ENCODE measurements at places on chromosomes 7 and 10.

DNA sequence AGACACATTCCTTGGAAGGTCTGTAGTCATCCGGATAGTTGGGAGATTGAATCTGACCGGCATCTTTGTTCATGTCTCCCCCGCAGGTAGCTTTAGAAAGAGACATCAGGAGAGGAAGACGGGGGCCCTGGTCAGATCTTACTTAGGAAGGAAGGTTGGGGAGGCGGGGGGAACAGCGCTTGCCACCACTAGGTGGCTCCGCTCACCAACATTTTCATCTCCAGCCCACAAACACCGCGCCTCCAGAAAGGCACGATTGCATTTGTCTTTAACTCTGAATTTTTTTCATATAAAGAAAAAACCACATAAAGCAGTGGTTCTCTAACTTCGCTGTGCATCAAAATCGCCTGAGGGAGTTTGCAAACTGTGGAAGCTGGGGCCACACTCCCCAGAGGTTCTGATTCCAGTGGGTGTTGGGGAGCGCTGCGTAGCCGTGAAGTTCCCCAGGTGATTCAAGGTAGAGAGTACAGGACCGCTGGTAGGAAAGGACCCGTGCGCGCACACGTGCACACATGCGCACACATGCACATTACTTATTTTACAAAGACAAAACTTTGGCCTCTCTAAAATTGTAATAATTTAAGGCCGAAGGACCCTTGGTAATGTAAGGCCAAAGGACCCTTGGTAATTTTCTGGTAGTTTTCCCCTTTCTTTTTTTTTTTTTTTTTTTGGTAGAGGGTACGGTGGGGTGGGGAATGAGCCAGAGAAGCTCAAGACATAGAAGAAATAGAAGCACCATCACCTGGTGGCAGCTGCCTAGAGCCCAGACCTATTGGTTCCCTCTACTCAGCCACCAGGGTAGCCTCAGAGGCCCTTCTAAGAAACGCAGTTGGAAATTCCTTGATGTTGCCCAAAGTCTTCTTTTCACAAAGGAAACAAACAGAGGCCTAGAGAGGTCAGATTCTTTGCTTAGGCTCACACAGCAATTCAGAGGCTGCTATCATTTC, 37.4 kb upstream of the OPALIN start:
- peak; percentile 86 for DNase-seq

GRCh38 chr10:118032564-118032963, 14.2 kb downstream of the RAB11FIP2 start:
- no peak for DNase-seq

DNA sequence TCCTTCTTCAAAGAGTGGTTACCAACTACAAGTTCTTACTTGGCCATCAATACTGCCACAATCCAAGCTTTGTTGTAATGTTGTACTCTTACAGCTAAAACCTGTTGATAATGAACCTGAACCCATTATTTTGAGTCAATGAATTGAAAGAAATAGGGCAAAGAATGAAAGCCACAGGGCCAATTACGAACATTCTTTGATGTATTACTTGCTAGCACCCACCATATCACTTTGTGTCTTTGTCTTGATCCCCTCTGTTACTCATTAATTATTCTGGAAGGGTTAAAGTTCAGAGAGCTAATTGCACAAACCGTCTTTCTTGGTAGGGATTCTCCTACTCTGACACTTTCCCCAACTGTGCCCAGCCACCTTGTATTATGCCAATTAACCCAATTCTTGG, 53.2 kb upstream of the TFEC start:
- no peak for DNase-seq

DNA sequence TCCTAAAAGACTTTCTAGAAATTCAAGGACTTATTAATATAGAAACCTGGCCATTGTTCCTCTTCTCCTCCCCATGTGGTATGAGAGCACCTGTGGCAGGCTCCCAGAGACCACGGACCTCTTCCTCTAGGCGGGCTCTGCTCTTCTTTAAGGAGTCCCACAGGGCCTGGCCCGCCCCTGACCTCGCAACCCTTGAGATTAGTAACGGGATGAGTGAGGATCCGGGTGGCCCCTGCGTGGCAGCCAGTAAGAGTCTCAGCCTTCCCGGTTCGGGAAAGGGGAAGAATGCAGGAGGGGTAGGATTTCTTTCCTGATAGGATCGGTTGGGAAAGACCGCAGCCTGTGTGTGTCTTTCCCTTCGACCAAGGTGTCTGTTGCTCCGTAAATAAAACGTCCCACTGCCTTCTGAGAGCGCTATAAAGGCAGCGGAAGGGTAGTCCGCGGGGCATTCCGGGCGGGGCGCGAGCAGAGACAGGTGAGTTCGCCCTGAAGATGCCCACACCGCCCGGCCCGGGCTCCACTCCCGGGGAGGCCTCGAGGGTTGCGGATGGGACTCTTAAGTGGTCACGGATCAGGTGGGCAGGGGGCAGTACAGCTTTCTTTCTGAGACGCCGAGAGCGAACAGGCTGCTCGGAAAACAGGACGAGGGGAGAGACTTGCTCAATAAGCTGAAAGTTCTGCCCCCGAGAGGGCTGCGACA, at the start of gene SLC26A4:
TSS of gene SLC26A4 (plus strand) at position 448 of the 700 bp plus-strand sequence. CDS start 814 bp downstream, outside the sequence.
- peak; percentile 78 for DNase-seq

DNA sequence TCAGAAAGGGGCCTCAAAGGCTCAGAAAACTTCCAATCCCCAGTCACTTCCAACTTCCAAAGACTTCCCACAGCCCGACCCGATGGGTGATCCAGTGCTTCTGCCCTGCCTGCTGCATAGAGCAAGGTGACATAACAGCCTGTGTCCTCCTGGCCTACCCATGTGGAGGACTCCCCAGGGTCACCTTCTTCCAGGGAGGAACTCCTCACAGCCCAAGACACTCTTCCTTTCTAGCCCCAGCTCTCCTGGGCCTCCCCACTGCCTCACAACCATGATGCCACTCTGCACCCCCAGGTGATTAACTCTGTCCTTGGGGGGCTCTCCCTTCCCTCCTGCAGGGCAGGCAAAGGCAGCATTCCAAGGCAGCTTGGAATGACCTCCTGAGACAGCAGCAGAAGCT, 158.4 kb upstream of the PDE1C start:
- no peak for DNase-seq

- DNase-seq, result no peak
Measured at GRCh38 chr10:113967126-113967525, 76.5 kb upstream of the ADRB1 start.

GRCh38 chr7:157016024-157016351, 5.5 kb upstream of the MNX1 start:
- no peak for DNase-seq

DNA sequence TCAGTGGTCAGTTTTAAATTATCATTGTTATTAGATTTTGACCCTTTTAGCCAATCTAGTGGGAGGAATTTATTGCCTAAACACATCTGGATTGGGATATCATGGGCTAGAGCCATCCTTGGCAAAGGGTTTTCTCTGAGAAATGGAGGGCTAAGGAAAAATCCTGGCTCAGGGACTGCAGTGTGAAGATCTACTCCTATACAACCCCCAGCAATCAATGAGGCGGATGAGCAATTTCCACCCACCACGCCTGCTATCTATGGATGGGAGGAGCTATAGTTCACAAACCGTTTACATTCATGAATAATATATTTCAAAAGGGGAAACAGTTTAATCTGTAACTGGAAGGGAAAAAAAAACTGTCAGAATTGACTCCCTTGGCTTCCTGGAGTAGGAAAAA, 2.7 kb downstream of the CAV1 start:
- no peak for DNase-seq
